Fibroblast of the aortic adventitia (primary cell): ENCODE measurements at places on chromosomes 5 and 9. TPM values are rescaled to one million over a fixed set of nuclear protein-coding genes. Genes with fewer than 3 reads are reported as not detected.

Gene SNAPC4
- 12.1 and 17.7 TPM in 2 replicates for total RNA-seq

Gene SPATA31A3
- total RNA-seq: not detected in 2 replicates

Gene SLC25A2
- total RNA-seq: 0.72 TPM in 1 of 2 replicates, not detected in the other

Gene AJM1
- 1.1 and 1.3 TPM in 2 replicates for total RNA-seq

Gene IFNK
- total RNA-seq: not detected in 2 replicates

Gene GPX8
- 79.7 and 244 TPM in 2 replicates for total RNA-seq

Gene TMEM232
- total RNA-seq: 4.7 and 5.2 TPM in 2 replicates

Gene SPINK6
- not detected in 2 replicates for total RNA-seq

Gene GLDC
- 0.65 and 1.8 TPM in 2 replicates for total RNA-seq

Gene GADD45G
- total RNA-seq: 0.36 and 6.1 TPM in 2 replicates

DNA sequence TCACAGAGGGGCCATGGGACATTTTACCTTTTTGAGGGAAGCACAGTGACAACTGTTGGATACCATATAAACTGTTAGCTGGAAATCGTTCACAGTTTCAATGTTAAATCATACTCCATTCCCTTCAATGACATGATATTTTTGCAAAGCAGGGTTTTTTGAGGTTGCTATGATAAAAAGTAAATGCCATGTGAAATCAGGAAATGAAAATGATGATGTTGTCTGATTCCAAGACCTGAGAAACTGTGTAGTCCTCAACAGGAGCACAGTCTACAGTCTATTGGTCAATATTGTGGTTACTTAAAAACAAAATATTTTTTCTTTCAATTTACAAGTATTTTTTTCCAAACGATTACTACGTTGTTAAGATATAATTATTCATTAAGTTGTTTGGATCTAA is 24.0 kb upstream of the ADAM19 start:
- DNase-seq: no peak

DNA sequence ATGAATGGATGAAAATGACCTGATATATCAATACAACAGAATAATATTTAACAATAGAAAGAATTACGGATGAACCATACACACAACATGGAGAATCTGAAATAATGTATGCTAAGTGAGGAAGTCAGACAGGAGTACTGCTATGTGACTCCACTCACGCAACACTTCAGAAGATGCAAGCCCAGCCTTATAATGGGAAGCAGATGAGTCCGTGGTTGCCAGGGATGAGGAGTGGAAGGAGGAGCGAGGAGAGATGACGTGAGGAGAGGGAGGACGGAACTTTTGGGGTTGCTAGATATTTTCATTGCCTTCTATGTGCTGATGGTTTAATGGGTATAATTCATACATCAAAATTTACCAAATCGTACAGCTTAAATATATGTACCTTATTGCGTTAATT is 55.4 kb upstream of the ERCC6L2 start:
- DNase-seq: no peak

- no peak for DNase-seq
Measured at GRCh38 chr9:6271508-6272228, 56.1 kb downstream of the IL33 start.

DNA sequence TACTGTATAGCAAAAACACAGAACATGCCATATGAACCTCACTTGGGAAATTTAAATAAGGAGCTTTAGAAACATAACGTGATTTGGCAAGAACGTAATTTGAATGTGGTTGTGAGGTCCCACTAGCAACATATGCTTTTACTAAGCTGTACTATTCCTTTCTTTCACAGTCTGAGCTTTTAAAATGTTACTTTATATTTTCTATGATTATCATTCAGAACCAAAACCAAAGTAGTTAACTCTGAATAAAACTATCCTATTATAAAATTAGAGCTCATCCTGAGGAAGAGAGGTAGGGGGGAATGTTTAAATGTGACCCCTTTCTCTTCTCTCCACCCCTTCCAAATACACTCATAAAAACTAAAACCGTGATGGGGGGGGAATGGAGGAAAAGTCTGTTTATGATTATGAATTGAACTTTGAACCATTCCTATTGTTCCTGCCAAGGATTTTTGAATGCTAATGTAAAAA is 435.7 kb downstream of the NFIB start:
- no peak for DNase-seq

DNA sequence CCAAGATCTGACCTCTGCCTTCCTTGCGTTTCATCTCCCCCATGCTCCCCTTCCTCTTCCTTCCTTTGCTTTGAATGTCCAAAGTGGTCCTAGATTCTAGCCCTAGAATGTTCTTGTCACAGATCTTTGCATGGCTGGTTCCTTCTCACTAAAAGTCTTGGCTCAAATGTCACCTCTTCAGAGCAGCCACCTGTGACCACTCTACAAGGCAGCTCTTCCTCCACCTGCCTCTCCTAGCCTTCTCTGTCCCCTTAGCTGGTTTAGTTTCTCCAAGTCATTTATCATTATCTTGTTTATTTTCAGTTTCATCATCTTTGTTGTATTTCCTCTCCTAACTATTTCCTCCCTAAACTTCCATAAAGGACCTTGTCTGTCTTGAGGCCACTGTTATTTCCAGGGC is 7.1 kb upstream of the OCLN start:
- DNase-seq: no peak

GRCh38 chr5:129499208-129499852 is 39.2 kb downstream of the ADAMTS19 start:
- DNase-seq: no peak

DNA sequence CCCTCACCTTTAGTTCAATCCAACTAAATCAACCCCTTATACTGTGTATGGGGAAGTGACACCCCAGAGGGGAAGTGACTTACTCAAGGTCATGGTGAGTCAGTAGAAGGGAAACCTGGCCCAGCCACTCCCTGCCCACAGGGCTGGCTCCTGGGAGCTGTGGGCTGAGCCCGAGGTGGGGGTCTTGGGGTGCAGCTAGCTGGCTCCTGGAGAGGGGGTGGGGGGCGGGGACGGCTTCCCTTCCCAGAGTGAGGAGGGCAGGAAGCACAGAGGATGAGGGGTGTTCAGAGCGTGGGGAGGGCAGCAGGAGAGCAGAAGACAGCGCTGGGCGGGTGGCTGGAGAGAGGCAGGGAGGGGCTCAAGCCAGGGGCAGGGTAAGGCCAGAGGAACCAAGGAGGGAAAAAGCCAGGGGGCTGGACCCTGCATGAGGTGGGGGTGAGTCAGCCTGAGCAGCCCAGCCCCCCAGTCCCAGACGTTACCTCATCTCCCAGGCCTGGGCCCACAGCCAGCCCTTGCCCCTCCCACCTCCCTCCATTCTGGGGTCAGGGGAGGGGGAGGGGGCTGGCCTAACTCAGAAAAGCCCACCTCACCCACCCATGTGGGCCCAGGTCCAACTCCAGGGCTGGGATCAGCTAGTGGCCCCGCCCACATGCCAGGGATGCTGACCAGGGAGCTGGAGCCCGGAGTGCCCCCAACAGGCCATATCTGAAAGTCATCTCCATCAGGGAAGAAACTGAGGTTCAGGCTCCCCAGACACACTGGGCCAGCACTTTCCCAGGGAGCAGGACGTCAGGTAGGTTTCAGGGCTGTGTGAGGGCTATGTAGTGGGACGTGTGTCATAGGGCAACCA is 2.8 kb downstream of the PDLIM7 start:
- DNase-seq: peak; percentile 92

GRCh38 chr9:74770508-74771261 is 117.0 kb downstream of the TRPM6 start:
- DNase-seq: no peak

DNA sequence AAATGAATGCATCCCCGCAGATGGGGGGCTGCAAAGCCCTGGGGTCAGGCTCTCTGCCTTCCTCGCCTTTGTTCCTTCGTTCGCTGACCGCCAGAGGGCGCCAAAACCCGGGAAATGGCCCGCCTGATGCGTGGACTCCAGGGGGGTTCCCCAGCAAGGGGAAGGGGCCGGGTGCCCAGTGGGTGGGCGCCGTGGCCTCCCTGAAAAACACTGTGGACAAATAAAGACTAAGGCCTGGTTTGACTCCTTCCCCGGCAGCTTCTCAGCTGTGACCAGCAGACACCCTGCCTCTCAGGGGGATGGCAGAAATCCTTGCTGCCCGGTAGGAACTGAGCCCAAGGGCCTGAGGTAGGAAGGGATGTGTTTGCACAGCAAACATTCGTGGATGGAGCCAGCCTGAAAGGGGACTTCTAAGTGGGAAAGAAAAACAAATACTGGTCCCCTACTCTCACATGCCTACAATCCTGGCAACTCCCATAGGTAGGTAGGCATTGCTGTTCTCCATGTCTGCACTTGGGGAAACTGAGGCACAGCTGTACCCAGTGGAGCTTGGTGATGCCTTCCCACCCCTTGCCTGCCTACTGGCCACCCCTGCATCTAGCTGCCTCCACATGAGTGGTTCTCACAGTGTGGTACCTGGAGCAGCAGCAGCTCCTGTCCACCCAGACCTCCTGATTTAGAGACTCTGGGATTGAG is 57.7 kb downstream of the DUSP1 start:
- DNase-seq: no peak

- no peak for DNase-seq
Measured at GRCh38 chr9:15163931-15164330, 143.1 kb downstream of the TTC39B start.

- peak; percentile 5 for DNase-seq
Measured at GRCh38 chr9:31030741-31031202, 1353.7 kb upstream of the ACO1 start.

DNA sequence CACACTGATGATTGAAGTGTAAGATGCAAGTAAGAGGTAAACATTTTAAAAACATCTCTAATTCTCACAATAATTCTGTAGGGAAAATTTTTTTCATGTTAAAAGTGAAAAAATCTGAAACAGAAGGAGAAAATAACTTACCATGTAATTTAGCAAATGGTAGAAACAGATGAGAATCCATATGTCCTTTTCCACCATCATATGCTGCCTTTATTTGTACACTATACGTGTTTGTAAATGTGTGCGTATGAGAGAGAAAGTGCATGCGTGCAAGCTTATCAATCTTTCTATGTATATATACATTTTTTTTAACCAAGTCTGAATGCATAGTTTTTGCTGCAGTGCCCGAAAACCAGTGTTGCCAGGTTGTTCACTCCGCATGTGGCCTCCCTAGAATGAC is 186.7 kb downstream of the IZUMO3 start:
- DNase-seq: no peak

DNA sequence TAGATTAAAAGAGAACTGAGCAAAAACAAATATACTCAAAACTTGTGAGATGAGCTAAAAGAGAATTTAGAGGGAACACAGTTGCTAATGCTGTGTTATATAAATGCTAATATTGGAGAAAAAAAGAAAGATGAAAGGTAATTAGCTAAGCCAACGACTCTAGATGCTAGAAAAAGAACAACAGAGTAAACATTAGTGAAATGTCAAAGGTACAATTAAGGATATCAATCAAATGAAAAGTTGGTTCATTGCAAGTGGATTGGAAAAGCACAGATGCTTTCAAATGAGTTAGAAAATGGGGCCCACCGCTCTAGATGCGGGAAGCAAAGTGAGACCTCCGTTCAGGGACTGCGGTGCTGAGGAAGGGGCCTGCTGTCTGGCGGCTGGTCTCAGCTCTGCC is 17.9 kb upstream of the BARHL1 start:
- DNase-seq: no peak

DNA sequence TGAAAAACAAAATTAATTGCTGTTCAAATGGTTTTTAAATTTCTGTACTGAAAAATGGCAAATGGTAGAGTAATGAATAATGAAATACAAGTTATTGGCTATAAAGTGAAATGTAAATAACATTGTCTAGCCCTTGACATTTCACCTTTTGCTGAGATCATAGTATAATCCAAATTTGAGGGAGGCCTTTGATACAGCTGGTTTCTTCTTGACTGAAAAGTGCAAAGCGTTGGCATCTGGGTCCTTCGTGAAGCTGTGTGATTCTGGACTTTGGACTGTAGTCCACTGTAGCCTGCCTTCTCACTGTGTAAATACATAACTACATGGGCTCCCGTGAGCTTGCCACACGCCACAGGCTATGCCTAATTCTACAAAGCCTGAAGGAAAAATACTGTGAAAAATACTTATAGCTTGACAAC is 52.3 kb downstream of the ARHGEF28 start:
- DNase-seq: no peak

DNA sequence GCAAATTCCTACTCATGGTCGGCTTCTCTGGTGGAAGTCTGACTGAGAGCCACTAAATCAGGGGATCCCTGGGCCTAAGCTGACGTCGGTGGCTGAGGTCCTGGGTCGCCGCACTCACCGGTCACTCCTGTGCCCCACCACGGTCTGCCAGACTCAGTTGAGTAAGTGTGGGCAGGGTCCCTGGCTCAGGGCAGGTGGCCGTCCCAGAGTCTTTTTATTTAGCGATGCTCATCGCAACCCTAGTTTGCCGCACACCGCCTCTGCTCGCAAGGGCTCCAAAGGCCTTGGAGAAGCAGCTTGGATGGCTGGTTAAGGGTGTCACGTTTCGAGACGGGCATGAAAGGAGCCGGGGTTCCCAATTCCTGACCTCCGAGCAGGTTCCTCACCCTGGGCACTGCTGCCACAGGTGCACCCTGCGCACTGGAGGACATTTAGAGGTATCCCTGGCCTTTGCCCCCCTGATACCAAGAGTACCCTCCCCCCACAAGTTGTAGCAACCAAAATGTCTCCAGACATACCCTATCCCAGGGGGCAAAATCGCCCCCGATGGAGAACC is 59.9 kb downstream of the NSUN2 start:
- DNase-seq: no peak

GRCh38 chr9:88998911-88999310 is 7.6 kb downstream of the S1PR3 start:
- peak; percentile 84 for DNase-seq

DNA sequence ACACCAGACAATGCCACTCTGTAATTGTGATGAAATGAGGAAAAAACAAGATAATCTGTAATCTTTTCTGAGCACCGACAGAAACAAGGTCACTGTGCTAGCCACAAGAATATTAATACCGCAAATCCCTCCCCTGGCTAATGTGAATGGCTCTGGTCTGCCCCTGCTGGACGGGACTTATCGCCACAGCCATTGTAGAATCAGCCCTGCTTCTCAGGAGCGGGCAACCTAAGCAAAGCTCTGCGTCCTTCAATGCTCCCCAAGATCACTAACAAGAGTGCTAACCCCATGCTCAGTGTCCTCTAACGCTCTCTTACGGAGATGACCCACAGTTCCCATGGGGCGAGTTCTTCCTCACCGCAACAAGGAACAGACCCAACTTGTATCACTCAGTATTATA is 42.7 kb downstream of the OR2V1 start:
- DNase-seq: no peak
